ENCODE measurements at places on chromosomes 3 and 15.
A peak's percentile ranks its signal among the peaks of the same experiment; 100 is the strongest.

DNA sequence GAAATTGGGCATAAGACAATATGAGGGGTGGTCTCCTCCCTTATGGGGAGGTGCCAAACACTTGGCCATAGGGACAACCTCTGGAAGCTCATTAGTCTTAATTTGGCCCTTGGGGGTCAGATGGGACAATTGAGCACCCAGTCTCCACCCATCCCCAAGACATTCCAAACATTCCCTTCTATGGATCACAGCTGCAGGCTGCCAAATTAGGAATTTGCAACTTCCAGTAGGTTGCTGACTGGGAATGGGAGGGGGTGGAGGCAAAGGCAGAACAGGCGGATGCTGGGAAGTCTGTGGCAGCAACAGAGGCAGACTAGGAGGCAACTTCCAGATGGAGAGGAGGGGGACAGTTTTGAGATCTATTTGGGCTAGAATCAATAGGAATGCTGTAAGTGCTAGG lies 1.4 kb upstream of the PDHB start:
- no peak for DNase-seq

- DNase-seq, result no peak
These were observed 5.0 kb upstream of the HES1 start for GRCh38 chr3:194130807-194131589.

- no peak for DNase-seq
These were observed 41.4 kb upstream of the CCDC80 start for GRCh38 chr3:112682361-112682760.

GRCh38 chr3:146468671-146469149 lies 651 bp downstream of the PLSCR2 start:
- DNase-seq, result no peak

DNA sequence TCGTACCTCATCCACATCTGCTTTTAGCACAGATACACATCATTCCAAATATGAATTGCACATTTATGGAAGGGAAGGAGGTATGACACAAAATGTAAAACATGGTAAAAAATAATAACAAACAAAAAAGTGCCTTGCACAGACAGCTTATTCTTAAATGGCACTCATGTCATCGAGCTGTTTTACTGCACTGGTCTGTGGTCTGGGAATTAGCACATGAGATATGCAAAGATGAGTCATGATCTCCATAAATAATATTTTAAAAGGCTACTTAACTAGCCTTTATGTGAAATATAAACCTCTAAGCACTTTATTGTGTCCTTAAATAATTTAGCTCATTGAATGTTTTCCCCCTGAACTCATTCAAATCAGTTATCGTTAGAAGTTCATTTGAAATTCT lies 142.2 kb upstream of the ZNF385D start:
- no peak for DNase-seq

DNA sequence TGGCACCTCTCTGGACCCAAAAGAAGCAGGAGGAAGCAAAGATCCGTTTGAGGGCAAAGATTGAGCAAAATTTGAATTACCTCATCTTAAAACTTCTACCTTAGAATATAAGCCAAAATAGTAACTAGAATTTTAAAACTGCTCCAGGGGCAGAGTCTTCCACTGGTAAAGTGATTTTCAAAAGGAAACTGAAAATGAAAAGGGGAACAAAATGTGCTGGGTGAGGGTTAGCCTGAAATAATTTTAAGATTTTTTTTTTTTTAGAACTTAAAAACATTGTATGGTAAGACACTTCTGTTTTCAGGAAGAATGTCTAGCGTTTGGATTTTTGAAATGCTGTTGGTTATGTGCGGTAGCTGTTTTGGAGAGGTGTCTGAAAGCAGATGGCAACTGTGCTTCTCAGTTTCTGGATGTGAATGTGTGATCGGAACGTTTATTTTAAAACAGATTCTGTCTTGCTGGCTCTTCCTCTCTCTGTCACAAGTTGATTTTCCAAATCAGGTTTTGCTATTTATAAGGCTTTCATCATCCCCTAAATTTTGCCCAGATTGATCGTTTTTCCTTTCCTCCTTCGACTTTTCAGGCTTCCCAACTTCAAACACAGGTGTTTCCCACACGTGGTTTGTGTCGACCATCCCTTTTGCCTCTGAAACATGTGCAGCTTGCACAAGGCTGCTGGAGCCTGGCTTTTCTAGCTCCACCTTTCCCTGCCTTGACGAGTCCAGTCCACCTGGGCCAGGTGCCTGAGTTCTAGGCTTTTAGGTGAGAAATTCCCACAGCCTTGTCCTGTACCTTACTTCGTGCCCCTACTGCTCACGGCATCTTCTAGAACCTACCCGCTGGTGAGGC lies 3.3 kb downstream of the LRRK1 start:
- no peak for DNase-seq

GRCh38 chr15:66505430-66505811 lies 295 bp downstream of the ZWILCH start:
- DNase-seq, result no peak

DNA sequence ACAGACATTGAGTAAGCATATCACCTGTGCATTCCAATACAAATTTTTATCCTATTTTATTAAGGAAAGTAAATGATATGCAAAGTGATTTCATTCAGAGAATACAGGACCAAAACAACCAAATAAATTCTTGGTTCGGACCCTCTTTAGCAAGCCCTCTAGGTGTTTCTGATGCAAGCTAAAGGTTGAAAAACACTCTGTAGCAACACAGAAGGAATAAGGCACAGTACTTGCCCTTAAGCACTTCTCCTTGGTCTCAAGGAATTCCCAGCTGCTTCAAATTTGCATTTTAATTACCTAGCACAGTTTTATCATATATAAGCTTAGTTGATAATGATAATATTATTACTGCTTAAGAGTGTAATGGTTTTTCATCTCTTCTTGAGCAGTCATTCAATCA lies 288.4 kb downstream of the KCNH8 start:
- DNase-seq, result no peak

- no peak for DNase-seq
These were observed 40.1 kb upstream of the SEMA4B start for GRCh38 chr15:90160781-90161727.

DNA sequence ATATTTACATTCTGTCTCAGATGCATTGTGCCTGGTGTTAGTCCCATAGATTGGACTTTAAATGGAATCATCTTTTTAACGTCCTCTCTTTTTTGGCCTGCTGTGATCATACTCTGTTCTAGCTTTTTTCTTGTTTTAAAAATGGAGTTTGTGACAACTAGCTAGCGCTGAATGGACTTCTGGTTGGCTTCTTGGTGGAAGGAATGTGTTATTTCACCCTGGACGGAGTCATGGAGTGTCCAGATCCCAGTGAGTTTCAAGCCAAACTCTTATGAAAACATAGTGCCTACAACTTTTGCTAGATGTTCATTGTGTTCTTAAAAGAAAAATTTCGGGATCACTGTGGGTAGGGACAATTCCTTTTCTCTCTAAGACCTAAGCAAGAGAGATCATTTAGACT lies 192.6 kb downstream of the TCF12 start:
- no peak for DNase-seq

GRCh38 chr3:9135930-9136525 lies 113.4 kb downstream of the SRGAP3 start:
- peak; percentile 14 for DNase-seq

DNA sequence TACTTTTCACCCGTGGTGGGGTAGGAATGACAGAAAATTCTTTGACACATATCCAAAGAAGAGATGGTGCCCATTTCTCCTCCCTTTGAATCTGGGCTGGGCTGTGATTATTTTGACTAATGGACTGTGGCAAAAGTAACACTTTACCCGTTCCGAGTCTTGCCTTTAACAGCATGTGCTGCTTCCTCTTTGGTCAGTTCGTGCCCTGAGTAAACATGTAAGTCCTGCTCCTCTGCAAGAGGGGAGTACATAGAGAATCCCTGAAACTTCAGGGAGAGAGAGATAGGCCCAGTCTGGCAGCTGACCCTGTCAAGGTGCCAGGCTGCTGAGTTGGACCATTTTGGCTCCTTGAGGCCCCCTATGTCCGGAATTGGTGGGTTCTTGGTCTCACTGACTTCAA lies 243.1 kb downstream of the EPHB1 start:
- DNase-seq, result no peak

GRCh38 chr3:41328926-41329325 lies 129.6 kb downstream of the CTNNB1 start:
- no peak for DNase-seq

- no peak for DNase-seq
These were observed at the start of gene GCNT3 for GRCh38 chr15:59611276-59612260. Gene GCNT3, plus strand, starts transcription at chr15:59611783. Its CDS starts 6,456 bp downstream, at chr15:59618239.

- no peak for DNase-seq
These were observed 50.9 kb downstream of the LSAMP start for GRCh38 chr3:116394365-116394764.

DNA sequence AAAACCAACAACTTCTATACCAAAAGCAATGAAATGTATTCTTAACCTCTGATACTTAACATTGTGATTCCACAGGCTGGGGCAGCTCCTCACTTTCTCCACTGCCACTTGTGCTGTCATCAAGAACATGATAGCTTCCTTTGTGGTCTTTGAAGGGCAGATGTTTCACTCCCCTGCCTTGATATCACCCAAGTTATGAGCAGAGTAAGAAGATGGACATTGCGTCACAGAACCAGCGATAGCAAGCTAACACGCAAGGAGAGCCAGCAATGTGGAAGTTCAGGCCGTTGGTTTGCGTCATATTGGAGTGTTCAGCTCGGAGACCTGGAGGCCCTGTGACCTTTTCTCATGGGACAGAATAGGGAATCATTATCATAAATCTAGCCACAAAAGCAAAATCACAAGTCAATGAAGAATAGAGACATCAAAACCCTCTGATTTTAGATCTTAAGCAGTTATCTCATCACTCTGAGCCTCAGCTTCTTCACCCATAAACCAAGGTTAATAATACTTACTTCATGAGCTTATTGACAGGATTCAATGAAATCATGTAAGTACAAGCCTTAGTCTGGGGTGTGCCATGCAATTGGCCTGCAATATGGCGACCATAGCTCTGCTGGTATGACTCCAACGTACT lies 183.8 kb upstream of the THBS1 start:
- no peak for DNase-seq

GRCh38 chr3:87073496-87074145 lies 82.7 kb upstream of the VGLL3 start:
- no peak for DNase-seq

GRCh38 chr3:197714251-197714650 lies 22.5 kb downstream of the RUBCN start:
- no peak for DNase-seq

- no peak for DNase-seq
These were observed 27.7 kb downstream of the BLM start for GRCh38 chr15:90744759-90745402.

- no peak for DNase-seq
These were observed 392.8 kb upstream of the WNT5A start for GRCh38 chr3:55879901-55880331.

- no peak for DNase-seq
These were observed 2.1 kb downstream of the CMC1 start for GRCh38 chr3:28243424-28244106.

DNA sequence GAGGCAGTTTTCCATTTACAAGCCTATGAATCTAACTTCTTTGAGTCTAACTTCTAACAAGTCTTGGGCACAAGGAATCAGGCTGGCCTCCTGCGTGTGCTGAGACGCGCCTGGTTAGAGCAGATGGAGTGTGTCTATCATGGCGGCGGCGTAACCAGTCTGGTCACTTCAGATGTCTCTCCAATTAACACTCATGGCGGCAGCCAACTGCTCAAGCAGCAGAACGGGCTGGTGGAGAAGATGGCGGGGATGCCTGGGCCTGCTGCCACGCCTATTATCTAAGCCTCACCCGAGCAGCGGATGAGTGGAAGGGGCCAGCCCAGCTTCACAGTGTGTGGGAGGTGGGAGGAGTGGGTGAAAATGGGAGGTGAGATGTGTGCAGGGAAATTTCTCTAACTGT lies 246.4 kb upstream of the TPRG1 start:
- DNase-seq, result no peak

DNA sequence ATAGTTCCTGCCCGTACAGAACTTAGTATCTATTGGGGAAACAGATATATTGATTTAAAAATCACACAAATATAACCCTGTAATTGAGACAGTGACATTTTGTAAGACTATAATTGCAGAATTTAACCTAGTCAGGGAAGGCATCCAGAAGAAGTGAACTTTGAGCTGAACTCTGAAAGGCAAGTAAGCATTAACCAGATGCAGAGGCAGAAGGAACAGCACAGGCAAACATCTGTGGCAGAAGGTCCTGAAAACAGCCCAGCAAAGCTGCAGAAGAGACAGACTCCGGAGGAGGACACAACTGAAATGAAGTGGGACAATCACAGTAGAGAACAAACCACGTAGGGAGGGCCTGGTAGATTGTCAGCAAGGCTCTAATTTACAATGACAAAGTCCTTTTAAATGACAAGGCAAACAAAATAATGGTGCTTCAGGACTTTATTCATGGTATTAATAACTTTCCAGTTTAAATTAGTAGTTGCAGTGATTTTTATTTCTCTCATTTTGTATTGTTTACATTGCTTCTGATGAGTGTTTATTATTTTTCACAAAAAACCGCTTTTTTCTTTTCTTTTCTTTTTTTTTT lies 14.5 kb downstream of the BCL2A1 start:
- no peak for DNase-seq

- DNase-seq, result no peak
These were observed 101.6 kb downstream of the TMEM266 start for GRCh38 chr15:76161153-76162035.

DNA sequence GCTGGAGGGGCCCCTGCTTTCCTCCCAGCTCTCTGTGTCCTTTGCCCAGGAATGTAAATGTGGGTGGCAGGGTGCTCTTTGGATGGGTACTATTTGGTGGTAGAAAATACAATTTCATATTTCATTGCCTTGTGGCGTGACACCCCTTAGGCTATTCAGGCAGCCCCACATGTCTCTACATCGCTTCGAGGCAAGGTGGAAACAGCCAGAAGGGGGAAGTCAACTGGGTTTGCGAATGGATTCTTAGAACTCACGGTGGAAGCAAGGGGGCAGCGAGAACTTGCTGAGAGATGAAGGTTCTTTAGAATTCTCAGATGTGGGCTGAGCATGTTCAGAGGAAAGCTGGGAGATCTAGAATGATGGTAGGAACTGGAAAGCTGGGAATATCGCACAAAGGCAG lies 25.3 kb downstream of the PLA2G4D start:
- DNase-seq, result no peak

DNA sequence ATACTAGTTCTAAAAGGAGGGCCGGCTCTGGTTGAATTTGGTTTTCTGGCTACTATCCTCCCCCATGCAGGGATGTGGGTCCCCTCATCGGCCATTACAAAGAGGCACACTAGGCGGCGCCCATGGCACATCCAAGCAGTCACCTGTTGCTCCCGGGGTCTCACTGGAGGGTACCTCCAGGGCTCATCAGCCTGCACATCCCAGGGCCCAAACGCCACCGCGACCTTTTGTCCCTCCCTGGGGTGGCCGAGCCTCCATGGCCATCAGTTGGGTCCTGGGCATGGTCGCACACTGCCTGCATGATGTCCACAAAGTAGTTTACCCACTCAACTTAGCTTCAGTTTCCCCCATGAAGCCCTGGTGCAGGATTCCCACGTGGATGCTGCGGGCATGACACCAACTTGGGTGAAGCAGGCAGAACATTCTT lies 28.3 kb downstream of the IDH3A start:
- DNase-seq, result peak; percentile 68

DNA sequence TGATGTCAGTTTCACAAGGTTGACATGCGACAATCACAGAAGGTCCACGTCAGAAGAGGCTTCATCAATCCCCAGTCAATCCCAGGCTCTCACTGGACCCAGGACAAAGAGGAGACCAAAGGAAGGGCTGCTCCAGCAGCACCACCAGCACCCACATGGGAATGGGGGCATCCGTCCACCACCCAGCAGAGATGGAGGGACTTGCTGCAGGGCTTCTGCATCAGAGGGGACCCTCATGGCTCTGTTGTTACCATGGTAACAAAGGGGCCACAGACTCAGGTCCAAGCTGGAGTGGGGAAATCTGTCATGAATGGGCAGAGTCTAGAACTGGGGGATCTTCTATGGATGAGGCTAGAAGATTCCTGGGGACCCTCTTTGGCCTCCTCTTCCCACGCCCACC lies 13.1 kb downstream of the PLA2G4F start:
- DNase-seq, result peak; percentile 1

Data from activated CD4-positive, alpha-beta T cell treated with anti-CD3 and anti-CD28 coated beads for 36 hours (primary cell).